Activated CD4-positive, alpha-beta memory T cell treated with anti-CD3 and anti-CD28 coated beads, Interleukin-2, amount 10 ng/mL, durations not matched to agents 7 days and 5 days (primary cell): ENCODE measurements at places on chromosomes 6 and 20.

GRCh38 chr20:2761885-2762284 lies 38.5 kb downstream of the CPXM1 start:
- H3K4me1 ChIP-seq, result no peaks in the 10 kb centered on the region
- no peak overlapping the region for H3K4me3 ChIP-seq
- H3K27me3 ChIP-seq, result peaks cover 13% of the 10 kb centered on the region
- no peak for DNase-seq

DNA sequence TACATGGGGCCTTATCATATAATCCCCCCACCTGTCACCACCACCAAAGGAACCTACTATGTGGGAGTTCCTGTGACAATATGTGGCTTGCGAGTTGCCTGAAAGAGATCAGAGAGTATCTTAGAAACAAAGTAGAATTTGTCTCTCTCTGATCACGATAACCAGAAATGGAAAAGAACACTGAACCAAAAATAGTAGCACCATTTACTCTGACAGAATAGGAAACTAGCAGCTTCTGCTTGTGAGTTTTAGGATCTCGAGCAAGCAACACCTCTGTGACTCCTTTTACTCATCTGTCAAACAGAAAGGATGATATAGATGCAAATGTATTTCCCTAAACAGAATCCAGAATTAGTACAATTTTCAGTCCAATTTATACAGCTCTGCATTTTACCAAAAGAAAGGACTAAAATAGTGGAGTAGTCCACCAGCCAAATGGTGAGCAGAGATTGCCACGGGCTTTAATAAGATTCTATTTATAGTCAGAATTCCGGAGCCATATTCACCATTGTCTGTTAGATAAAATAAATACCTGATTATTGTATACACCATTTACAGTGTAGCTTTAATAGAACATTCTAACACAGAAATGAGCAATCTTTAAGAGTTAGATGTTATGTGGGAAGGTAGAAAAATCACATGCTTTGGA lies 19.9 kb upstream of the STMND1 start:
- no peaks in the 10 kb centered on the region for H3K4me1 ChIP-seq
- no peaks in the 10 kb centered on the region for H3K36me3 ChIP-seq
- H3K4me3 ChIP-seq, result no peak overlapping the region
- peaks cover 7% of the 10 kb centered on the region for H3K27me3 ChIP-seq
- H3K27ac ChIP-seq, result no peak overlapping the region

DNA sequence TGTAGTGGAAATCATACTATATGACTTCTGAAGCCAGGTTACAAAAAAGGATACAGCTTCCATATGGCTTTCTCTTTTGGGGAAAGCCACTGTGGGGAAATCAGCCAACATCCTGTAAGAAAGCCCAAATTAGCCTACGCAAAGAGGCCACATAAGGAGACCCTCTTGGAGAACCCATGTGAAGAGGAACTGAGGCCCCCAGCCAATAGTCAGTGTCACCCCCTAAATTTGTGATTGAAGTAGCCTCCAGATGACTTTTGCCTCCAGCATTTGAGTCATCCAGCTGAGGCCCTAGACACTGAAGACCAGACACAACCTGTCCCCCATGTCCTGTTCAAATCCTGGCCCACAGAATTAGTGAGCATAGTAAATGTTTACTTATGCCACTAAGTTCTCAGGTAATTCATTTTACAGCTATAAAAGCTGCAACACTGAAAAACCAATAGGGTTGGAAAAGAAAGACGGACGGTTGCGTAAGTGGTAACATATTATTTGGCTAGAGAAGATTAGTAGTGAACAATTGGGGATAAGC lies 60.4 kb downstream of the HMGCLL1 start:
- no peaks in the 10 kb centered on the region for H3K4me1 ChIP-seq
- no peaks in the 10 kb centered on the region for H3K36me3 ChIP-seq
- H3K27me3 ChIP-seq, result no peaks in the 10 kb centered on the region
- no peak overlapping the region for H3K27ac ChIP-seq

- H3K36me3 ChIP-seq, result no peaks in the 10 kb centered on the region
- no peaks in the 10 kb centered on the region for H3K4me1 ChIP-seq
- H3K27me3 ChIP-seq, result no peaks in the 10 kb centered on the region
- no peak overlapping the region for H3K27ac ChIP-seq
- DNase-seq, result no peak
Measured at GRCh38 chr6:84912472-84913322, 148.3 kb upstream of the TBX18 start.

GRCh38 chr6:41937472-41937860 lies 4.1 kb downstream of the CCND3 start:
- H3K27me3 ChIP-seq, result no peaks in the 10 kb centered on the region
- peak overlapping the region; percentile 100 for H3K4me3 ChIP-seq
- H3K36me3 ChIP-seq, result peaks cover 83% of the 10 kb centered on the region
- H3K4me1 ChIP-seq, result peaks cover 61% of the 10 kb centered on the region
- H3K27ac ChIP-seq, result peak overlapping the region; percentile 93

- H3K36me3 ChIP-seq, result no peaks in the 10 kb centered on the region
- no peak overlapping the region for H3K27ac ChIP-seq
- no peaks in the 10 kb centered on the region for H3K4me1 ChIP-seq
Measured at GRCh38 chr6:17892097-17892686, 95.2 kb downstream of the KIF13A start.

DNA sequence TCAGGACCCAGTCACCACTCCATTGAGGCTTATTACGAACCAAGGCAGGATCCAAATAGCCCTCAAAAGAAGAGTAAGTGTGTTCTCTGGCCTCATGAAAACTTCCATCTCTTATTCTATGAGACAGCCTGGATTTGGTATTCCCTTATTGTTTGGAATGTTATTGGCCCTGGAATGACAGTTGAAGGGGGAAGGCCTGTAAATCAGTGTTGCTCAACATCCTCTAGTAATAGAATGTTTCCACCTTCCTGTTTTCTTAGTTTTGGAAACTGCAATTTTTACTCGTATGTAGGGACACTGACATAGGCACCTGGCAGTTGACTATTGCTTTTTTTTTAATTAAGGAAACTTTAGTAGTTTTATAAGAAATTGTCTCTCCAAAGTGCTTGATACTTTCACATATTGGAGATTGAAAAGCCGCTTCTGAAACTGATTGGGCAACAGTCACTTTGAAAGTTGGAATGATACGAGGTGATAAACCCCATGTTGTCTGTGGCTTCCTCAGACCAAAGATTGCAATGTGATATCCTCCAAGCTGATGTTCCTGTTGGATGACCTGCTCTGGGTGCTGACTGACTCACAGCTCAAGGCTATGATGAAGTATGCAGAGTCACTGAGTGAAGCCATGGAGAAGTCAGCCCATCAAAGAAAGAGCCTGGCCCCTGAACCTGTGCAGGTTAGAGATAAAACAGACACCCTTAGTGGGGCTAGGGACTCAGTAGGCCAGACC lies 43.1 kb downstream of the BLTP3A start:
- peaks cover 27% of the 10 kb centered on the region for H3K36me3 ChIP-seq
- DNase-seq, result no peak
- H3K4me1 ChIP-seq, result peaks cover 23% of the 10 kb centered on the region
- no peak overlapping the region for H3K4me3 ChIP-seq

- no peak for DNase-seq
- no peaks in the 10 kb centered on the region for H3K27me3 ChIP-seq
- peak overlapping the region; percentile 96 for H3K27ac ChIP-seq
- H3K36me3 ChIP-seq, result peaks cover 28% of the 10 kb centered on the region
Measured at GRCh38 chr6:151381722-151382121, 9.6 kb downstream of the ZBTB2 start.

DNA sequence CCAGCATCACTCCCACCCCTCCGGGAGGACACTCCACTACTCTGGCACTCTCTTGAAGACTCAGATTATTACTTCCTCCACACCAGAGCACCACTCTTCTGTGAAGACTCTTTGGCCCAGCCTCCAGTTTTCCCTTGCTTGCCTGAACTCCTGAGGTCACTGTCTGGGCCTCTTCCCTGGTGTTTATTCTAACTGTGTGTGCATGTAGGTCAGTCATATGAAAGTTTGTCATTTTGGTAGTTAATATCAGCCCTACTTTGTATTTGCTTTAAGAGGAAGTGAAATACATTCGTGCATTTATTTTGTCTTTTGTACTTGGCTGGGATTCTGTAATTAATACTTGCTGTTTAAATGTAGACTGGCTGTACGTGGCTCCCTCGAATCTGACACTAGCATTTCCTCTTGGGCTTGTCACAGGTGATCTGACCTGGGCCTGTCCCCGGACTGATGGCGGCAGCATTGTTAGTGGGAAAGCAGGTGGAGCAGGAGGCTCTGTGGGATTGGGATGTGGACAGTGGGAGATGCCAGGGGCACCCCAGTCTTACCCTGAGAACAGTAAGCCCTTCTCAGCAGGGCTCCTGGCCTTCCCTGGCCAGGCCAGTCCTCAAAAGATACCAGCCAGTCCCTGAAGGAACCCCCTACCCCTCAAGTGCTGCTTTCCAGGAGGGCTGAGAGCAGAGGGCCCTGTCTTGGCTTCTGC lies 350.5 kb downstream of the CDC5L start:
- H3K27ac ChIP-seq, result no peak overlapping the region
- H3K27me3 ChIP-seq, result no peaks in the 10 kb centered on the region
- no peak overlapping the region for H3K4me3 ChIP-seq

DNA sequence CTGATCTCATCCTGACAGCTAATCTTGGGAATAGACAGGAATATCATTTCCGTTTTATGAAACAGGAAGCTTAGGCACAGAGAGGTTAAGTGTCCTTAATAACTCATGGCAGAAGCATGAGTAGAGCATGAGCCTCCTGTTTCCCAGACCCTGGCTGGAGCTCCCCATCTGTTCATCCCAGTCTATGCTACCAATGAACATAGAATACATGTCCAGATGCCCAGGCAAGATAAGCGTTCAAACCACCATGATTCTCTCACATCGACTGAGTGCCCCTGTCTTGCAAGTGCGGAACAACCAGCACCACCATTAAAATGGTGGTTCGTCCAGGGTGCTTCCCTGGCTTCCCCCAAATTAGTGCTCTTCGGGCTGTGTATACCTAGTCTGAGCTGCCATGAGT lies 217.1 kb downstream of the FARS2 start:
- peaks cover 2% of the 10 kb centered on the region for H3K4me1 ChIP-seq
- no peaks in the 10 kb centered on the region for H3K36me3 ChIP-seq
- H3K27me3 ChIP-seq, result no peaks in the 10 kb centered on the region
- H3K4me3 ChIP-seq, result no peak overlapping the region

DNA sequence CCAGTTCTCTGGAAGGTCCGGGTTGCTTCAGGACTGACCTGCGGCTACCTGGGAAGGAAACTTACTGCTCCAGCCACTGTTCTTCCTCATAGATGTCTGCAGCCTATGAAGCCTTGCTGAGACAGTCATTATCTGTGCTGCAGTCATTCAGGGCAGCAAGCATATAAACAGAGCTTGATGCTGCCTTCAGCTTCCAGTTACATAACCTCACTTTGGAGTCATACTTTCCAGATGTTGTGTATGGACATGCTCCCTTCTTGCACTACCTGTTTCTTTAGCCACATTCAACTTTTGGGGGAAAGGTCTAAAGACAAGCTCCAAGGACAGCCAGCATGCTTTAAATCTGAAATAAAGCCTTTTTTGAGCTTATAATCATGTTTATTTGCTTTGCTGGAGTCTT lies 98.1 kb downstream of the SLC24A3 start:
- DNase-seq, result no peak
- H3K27me3 ChIP-seq, result no peaks in the 10 kb centered on the region
- H3K4me3 ChIP-seq, result no peak overlapping the region
- H3K4me1 ChIP-seq, result no peaks in the 10 kb centered on the region

GRCh38 chr6:130365166-130366106 lies at the start of gene TMEM200A:
TSS of gene TMEM200A (plus strand) at chr6:130366017. CDS start at chr6:130440423, 74,406 bp downstream.
- H3K27ac ChIP-seq, result peak within 1 kb of the TSS; percentile 23
- peak within 1 kb of the TSS; percentile 74 for H3K4me3 ChIP-seq
- H3K36me3 ChIP-seq, result peaks cover 2% of the 10 kb centered on the region
- peak; percentile 54 for DNase-seq
- peaks cover 27% of the 10 kb centered on the region for H3K27me3 ChIP-seq

DNA sequence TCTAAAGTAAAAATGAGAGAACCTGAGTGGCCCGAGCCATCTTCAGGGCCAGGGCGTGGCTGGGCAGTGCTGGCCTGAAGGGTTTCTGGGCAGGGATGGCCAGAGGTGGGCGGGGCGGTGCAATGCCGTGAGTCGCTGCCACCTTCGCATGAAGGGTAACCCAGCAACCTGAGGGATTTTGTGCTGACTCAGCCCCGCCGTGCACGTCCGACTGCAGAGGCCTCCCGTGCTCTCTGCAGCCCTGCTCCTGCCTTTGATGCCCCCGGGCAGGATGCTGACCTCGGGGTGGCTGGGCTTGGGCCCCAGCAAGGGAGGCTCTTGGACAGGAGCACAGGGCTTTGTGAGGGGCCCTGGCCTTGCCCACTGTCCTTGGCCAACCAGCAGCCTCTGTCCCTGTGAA lies 81.7 kb upstream of the GATA5 start:
- H3K27ac ChIP-seq, result no peak overlapping the region
- H3K27me3 ChIP-seq, result peaks cover 16% of the 10 kb centered on the region
- no peak overlapping the region for H3K4me3 ChIP-seq
- H3K4me1 ChIP-seq, result no peaks in the 10 kb centered on the region
- no peaks in the 10 kb centered on the region for H3K36me3 ChIP-seq
- no peak for DNase-seq

DNA sequence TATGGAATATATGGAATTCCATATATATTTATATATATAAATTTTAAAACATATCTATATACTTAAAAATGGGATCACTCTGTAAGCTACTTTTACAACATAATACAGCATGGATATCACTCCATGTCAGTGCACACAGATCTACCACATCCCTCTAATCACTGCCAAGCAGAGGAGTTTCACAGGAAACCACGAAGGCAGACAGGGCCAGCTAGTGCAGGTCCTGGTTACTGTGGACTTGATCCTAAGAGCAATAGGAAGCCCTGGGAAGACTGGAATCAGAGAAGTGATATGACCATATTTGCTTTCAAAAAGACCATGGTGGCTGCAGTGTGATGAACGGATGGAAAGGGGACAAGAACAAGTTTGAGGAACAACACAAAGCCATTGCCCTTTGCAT lies 40.0 kb upstream of the NRN1 start:
- H3K4me1 ChIP-seq, result no peaks in the 10 kb centered on the region
- no peaks in the 10 kb centered on the region for H3K36me3 ChIP-seq
- H3K27me3 ChIP-seq, result peaks cover 19% of the 10 kb centered on the region
- H3K4me3 ChIP-seq, result no peak overlapping the region

GRCh38 chr6:20827798-20828197 lies 293.5 kb downstream of the CDKAL1 start:
- H3K4me3 ChIP-seq, result no peak overlapping the region
- peaks cover 15% of the 10 kb centered on the region for H3K36me3 ChIP-seq
- H3K27me3 ChIP-seq, result no peaks in the 10 kb centered on the region

- H3K27me3 ChIP-seq, result peaks cover 2% of the 10 kb centered on the region
- no peaks in the 10 kb centered on the region for H3K4me1 ChIP-seq
- no peak overlapping the region for H3K27ac ChIP-seq
- no peaks in the 10 kb centered on the region for H3K36me3 ChIP-seq
- no peak overlapping the region for H3K4me3 ChIP-seq
Measured at GRCh38 chr6:3876866-3877265, 27.7 kb downstream of the FAM50B start.

DNA sequence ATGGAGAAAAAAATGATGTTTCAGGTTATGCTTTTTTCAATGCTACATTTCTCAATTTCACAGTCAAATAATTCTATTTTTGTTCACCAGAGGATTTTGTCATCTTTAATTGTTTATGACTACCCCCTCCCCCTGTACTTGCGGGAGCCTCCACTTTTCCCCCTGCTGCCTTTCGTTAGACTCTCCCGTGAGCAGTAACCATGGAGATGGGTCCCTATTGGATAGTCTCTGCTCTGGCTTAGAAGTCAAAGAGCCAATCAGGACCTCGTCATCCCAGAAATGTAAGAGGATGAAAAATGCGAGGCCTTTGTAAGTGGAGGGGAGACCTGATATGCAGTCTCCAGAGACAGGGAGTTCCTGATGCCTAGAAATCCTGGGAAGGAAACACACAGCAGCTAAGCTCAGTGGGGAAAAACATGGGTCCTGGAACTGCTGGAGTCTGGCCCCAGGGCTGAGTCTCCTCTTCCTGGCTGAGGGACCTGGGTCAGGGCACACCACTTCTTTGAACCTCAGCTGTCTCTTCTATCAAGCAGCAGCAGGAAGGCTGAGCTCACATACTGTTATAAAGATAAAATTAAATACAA lies 298.7 kb downstream of the TSHZ2 start:
- no peak overlapping the region for H3K27ac ChIP-seq
- H3K27me3 ChIP-seq, result no peaks in the 10 kb centered on the region
- H3K4me3 ChIP-seq, result no peak overlapping the region
